CD4-positive, alpha-beta T cell treated with Interleukin-2 at 100 ng/mL for 4 hours (primary cell): ENCODE measurements at places on chromosomes 1 and 21.

- DNase-seq: no peak
These were observed 190.7 kb downstream of the HHIPL2 start for GRCh38 chr1:222357252-222357651.

GRCh38 chr1:21397813-21398188 lies 42.1 kb upstream of the NBPF3 start:
- peak; percentile 18 for DNase-seq

DNA sequence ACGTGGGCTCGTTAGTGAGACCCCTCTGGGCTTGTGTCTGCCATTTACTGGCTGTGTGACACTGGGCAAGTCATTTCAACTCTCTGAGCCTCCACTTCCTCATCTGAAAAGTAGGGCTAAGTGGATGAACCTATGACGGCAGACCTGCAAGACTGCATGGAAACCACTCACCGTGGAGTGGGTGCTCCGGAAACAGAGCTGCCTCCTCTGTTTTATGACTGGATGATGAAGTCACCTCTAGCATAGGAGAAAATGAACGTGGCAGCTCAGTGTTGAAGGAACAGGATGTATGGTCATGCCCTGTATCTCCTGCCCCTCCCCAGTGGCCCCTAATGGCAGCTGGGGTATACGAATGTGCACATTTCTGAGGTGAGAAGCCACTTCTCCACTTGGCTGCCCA lies 40.5 kb downstream of the STPG1 start:
- DNase-seq: no peak

DNA sequence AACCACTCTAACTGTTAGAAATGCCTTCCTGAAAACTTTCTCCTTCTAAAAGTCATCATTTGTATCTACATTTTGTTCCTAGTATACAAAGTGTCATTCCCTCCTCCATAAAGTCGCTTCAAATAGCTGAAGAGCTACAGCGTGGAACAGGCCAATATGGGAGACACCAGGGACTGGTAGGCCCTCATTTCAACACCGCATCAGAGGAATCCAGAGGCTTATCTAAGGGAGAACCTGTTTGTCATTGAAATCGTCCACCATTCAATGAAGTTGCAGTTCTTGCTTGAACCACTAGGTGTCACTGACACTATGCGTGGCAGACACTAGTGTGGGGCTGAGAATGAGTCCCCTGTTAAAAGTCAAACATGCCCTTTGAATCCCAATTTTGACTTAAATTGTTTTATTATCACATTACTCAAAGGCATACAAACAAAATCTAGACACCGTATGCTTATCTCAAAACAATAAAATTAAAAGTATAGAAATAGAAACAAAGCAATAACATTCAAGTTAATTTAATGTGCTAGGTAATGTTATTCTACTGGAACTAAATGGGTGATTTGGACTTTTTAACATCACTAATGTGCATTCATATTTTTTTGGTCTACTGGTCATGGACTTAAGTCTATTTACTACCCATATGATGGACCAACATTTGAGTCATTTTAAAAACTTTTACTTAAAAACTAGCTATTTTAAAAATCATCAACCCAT lies 182.3 kb downstream of the FCRL5 start:
- peak; percentile 59 for DNase-seq

DNA sequence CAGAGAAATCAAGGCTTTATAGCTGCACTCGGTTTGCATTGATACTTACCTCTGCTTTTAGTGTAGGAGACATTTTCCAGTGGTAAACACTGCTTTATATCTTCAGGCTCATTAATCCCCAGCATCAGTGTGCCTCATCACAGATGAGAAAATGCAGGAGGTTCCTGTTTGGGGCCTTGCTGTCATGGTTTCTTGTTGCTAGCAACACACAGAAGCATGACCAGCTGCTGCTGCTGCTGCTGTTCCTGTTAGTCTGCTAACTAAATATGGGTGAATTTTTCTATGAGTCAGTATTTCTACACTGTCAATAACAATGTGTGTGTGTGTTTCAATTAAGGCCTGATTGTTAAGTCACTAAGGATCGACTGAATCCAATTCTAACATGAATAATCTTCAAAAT lies 85.8 kb upstream of the RGS1 start:
- peak; percentile 40 for DNase-seq

DNA sequence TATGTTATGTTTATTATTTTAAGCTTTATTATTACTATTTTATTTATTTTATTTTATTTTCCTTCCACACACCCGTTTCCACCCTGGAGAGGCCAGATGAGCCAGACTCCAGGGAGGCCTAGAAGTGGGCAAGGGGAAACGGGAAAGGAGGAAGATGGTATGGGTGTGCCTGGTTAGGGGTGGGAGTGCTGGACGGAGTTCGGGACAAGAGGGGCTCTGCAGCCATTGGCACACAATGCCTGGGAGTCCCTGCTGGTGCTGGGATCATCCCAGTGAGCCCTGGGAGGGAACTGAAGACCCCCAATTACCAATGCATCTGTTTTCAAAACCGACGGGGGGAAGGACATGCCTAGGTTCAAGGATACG lies 468 bp upstream of the MX1 start:
- no peak for DNase-seq

GRCh38 chr1:183730886-183731573 lies 73.9 kb upstream of the RGL1 start:
- DNase-seq: no peak

GRCh38 chr1:26784023-26784871 lies 3.5 kb upstream of the PIGV start:
- DNase-seq: no peak

- peak; percentile 56 for DNase-seq
These were observed 9.2 kb upstream of the LAD1 start for GRCh38 chr1:201408176-201408833.
